Stimulated activated CD4-positive, alpha-beta T cell treated with anti-CD3 and anti-CD28 coated beads, TNF-alpha, amount 100 ng/mL, for 48 hours (primary cell): ENCODE measurements at places on chromosomes 1 and 21.
A peak's percentile ranks its signal among the peaks of the same experiment; 100 is the strongest.

DNA sequence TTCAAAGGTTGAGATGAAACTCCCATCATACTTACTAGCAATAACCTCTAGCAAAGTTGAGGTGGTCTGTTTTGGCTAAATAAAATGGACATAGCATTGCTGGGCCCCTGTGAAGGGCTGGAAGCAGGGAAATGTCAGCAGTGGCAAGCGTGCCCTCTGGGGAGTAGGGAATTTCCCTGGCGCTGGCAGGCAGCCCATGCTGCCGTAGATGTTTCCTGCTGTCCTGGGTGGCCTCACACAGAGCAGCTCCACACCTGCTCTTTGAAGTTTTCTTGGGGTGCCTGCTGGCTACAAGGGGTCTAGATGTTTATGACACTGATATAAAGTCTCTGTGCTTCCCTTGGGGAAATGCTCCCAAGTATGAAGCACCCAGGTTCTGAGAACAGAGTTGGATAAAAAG lies 30.2 kb downstream of the ADARB1 start:
- no peak for DNase-seq

DNA sequence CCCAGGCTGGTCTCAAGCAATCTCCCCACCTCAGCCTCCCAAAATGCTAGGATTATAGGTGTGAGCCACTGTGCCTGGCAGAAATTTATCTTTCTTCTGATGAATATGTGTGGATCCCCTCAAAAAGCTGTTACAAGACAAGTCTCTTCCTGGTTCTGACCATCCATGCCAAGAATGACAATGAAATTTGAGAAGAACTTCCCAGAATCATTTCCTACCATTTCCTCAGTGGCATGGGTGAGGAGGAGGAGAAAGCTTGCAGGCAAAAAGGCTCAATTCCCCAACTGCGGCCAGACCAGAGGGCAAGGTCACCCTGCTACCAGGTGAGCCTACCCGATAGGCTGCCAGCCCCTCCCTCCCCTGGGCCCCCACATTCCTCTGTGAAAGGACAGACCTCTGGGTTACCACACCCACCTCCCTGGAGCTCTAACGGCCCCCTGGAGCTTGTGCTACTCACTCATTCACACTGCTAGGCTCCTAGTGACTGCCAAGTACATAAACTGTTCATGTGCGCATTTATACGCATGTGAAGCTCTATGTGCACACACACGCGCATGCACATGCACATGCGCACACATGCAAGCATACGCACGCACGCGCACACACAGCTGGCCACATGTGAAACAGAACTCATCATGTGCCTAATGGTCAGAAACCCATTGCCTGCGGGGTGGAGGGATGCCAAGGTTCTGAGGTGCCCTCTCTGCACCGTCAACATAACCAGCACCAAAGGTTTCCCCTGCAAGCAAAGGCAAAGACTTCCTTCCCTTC lies 17.0 kb downstream of the MRAP start:
- no peak for DNase-seq

GRCh38 chr1:165877940-165878556 lies 50.6 kb downstream of the UCK2 start:
- no peak for DNase-seq

GRCh38 chr1:26724926-26725325 lies 29.1 kb downstream of the ARID1A start:
- DNase-seq: no peak

- DNase-seq: no peak
Measured at GRCh38 chr1:186255266-186255665, 119.8 kb downstream of the TPR start.

DNA sequence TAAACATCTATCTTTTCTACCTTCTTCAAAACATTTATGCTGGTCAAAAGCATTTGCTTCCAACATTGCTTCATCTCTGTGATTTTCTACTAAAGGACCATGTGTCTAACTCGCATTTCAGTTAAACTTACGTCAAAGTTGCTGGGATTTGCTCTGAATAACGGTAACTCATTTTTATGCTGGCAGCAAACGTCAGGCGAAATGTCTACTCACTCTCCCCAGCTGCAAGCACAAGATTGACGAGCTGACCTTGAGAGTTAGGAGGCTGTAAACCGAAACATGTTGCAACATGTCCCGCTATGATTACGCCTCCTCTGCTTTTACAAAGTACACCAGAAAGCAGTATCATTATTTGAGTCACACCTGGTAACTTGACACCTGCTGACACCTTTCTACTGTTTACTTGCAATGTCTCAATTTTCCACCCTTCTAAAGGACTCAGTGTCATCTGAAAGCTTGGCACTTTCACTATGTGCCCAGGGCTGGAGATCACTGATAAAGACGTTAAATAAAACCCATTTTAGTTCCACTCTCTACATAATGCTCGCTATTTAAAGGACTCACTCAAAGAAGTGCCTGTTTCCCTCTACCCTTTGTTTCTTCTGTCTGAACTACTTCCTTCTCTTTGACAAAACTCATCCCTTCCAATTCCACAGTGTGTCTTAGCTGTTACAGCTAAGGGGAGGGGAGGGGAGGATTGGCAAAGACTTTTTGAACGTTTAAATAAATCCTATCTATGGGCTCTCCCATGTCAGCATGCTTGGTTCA lies 111.9 kb downstream of the PTPN14 start:
- DNase-seq: peak; percentile 30

- no peak for DNase-seq
Measured at GRCh38 chr1:12477936-12478611, 139.9 kb downstream of the DHRS3 start.

- no peak for DNase-seq
Measured at GRCh38 chr21:41873005-41873404, 6.1 kb downstream of the PRDM15 start.

DNA sequence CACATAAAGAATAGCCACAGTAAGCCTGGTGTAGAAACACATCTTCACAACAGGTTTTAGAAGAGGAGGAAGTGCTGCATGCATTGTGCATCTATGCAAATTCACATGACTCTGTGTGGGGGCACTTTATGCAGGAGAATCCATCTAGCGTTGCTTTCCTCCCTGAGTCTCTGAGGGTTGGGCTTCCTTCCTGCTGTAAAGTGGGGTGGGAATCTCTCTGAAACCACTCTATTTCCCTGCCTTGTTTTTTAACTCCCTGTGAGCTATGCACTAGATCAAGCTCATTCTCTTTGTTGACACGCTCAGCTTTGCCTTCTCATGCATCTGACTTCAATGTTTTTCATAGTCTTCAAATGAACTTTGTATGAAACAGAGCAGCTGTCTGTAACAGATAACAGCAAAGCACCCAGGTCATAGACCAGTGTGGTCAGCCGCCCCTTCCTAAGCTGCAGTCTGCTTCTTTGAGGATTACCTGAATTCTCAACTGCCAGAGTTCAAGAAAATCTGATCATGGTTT lies 102.7 kb upstream of the DPH5 start:
- DNase-seq: no peak

- DNase-seq: no peak
Measured at GRCh38 chr1:117707371-117707770, 101.5 kb downstream of the TENT5C start.

GRCh38 chr21:20882462-20883407 lies 115.5 kb upstream of the NCAM2 start:
- no peak for DNase-seq

GRCh38 chr1:11184973-11185372 lies 4.2 kb upstream of the ANGPTL7 start:
- DNase-seq: no peak

DNA sequence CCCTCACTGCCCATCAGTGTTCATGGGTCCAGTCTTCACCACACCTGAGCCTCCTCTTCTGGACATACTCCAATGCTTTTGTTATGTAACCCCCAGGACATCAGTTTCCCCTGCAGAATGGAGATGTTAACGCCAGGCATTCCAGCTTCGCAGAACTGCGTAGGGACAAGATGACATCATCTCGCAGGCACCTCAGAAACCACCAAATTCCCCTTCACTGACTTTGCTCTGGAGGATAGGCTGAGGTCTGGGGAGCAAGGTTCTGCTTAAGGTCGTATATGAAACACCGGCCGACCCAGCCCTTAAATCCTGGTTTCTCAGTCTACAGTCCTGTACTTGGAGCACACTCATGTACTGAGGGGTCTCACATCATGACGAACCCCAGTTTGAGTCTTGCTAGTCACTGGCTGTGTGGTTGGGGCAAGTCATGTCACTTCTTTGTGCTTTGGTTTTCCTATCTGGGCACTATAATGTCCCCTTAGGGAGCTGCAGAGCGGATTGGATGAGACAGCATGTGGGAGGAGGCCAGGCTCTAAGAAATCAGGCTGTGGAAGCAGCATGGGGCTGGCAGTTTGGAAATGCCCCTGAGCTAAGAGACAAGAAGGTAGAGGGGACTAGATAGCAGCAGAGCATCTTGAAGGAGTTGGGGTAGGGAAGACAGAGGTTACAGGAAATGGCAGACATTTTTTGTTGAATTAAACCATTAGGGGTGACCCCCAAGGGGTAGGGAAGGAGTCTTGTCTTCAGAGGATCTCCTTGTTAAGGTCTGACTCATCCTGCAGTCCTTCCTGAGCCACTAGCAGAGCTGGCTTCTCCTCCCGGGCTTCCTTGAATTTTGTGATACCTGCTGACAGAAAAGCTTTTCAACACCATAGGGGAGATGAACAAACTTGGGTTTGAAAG lies 138.3 kb downstream of the FOXD2 start:
- no peak for DNase-seq

DNA sequence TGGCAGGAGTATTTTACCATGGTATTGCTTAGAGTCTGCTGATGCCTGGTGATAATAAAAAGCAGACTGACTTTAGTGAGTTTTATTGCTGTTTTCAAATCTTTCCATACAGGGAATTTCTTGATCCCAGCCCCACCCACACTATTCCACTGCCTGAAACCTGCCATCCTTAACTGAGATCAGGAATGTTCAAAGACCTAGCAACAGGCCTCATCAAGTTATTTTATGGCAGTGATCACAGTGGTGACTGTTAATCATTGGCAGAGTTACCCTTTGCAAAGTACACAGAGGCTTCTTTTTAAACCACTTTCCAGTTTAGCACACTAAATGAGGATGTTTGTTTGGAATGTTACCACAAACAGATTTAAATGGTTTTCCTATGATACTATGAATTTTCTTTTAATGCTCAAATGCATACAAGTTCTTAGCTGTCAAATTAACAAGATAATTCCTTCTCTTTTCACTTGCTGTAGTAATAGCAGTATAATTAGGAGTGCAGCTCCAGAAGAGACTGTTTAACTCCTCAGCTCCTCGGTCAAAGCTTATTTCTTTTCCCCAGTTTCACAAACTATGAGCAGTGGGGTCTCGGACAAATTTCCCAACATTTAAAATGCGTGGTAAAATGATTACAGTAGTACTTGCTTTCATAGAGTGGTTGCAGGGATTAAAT lies 69.9 kb upstream of the USP25 start:
- DNase-seq: no peak

- no peak for DNase-seq
Measured at GRCh38 chr1:26109229-26110164, 2.1 kb upstream of the PDIK1L start.

- no peak for DNase-seq
Measured at GRCh38 chr1:8752411-8752810, 65.0 kb downstream of the RERE start.

DNA sequence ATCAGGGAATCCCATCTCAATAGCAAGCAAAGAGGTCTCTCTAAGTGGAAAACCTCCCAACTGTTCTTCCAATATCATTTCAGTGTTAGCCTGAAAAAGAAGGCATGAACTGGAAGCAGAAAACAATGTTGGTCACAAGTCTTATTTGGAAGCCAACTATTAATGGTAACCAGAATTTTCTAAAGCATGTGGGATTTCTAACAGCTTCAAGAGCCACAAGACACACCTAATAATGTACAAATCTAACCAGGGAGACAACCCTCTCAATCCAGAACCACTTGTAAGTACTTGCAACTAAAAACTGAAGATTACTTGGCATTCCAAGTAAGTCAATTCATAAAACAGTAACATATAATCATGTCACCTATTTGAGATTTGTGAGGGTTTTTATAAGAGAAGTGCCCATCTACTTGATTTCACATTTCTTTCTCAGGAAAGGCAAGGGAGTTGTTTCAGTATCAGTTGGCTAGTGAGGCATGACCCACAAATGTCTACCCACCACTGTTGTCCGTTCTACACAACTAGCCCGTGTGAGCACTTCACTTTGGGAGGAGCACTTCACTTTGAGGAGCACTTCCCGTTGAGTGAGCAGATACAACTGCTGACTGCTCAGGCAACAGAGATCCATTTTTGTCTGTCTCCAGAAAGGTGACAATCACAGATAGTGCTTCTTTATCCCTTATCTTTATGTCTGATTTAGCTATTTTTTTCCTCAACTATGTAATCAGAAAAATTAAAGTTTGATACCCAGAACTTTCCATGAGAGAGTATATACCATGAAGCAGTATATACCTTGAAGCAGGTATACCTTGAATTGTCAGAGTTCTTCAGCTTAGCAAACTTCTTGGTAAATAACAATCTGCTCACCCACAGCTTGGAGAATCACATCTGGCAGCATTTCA lies 11.1 kb downstream of the STX6 start:
- DNase-seq: no peak

- no peak for DNase-seq
Measured at GRCh38 chr1:29800120-29800519, 563.8 kb downstream of the PTPRU start.

GRCh38 chr1:161172349-161172748 lies 5.0 kb downstream of the B4GALT3 start:
- DNase-seq: no peak

DNA sequence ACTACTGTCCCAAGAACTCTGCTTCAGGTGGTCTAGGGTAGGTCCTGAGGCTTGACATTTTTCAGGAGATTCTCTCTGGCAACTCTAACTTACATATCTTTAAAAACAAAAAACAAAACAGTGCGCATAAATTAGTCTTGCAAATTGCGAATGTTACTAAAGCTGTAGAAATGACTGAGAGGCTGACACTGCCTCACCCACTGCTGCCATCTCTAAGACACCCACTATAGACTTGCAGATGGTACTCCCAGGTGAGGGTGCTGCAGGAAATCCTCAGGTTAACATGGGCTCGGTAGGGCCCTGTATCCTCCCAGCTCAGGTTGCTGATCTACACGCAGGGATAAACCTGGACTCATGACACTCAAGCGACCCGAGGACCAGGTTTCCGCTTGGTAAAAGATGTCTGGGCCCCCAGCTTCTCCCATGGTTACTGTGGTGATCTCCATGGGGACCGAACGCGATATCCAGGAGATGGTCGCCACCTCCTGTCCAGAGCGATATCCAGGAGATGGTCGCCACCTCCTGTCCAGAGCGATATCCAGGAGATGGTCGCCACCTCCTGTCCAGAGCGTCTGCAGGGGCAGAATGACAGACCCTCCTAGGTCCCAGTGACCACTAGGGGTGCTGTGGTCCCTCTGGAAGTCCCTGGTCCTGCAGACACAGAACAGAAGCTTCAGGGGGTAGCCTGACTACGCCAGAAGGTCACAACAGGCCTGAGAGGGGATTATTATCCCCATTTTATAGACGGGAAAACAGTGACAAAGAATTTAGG lies 16.2 kb upstream of the LY9 start:
- no peak for DNase-seq

GRCh38 chr1:62395291-62395690 lies 41.6 kb upstream of the USP1 start:
- DNase-seq: no peak
